ENCODE measurements at places on chromosomes 2 and 18.

GRCh38 chr2:183060571-183061231, 17.8 kb upstream of the DUSP19 start:
- DNase-seq, result no peak

GRCh38 chr2:873651-874580, 76.7 kb upstream of the SNTG2 start:
- no peak for DNase-seq

- peak; percentile 78 for DNase-seq
Observed at GRCh38 chr2:181715033-181715630, 34.8 kb upstream of the NEUROD1 start.

GRCh38 chr18:37508207-37508606, 57.4 kb downstream of the CELF4 start:
- no peak for DNase-seq

- no peak for DNase-seq
Observed at GRCh38 chr2:169285531-169286235, 76.7 kb downstream of the LRP2 start.

DNA sequence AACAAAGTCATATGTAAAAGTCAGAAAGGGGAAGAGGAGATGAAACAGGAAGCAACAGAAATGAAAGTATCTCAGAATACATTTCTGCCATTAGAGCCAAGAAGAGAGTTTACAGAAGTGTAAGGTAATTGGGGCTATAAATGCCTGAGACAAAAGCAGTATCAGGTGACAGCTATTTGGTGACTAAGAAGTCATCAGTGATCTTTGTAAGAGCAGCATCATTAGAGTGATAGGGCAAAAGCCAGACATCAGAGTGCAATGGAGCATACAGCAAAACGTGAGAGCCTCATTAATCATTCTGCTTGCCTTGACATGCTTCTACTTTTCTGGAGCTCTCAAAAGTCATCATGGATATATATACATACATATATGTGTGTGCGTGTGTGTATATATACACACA, 804.7 kb upstream of the PIK3C3 start:
- no peak for DNase-seq

DNA sequence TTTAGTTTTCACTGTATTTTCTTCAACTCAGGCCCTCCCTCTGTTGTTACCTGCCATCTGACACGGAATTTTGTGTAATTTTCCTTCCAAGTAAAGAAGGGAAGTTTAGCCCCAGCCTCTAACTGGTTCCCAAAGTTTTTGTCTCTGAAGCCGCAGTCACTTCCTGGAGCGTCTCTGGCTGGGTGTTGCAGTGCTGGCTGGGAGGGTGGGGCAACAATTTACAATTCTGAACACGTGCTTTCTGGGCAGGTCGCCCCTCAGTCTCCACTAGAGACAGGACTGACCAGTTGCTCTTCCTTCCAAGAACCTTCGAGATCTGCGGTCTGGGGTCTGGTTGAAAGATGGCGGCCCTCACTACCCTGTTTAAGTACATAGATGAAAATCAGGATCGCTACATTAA, 3.5 kb downstream of the CNDP2 start:
- no peak for DNase-seq

- no peak for DNase-seq
Observed at GRCh38 chr18:62556397-62556796, 33.6 kb downstream of the ZCCHC2 start.

DNA sequence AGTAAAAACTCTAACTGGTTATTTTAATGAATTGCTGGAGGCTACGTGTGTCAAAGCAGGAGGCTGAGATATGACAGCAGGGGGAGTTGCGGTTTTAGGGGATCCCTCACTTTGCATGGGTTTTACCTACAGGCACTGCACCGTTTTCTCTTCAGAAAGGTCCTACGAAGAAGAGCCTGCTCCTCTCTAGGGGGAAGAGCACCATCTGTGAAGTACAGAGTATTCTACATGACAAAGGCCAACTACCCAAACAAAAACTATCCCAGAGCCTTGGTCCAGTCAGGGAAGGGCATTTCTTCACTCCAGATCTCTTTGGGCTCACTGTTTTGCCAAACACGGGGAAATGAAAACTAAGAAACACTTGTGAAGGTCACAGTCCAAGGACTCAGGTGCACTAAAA, 696.7 kb upstream of the SOX11 start:
- no peak for DNase-seq

- no peak for DNase-seq
Observed at GRCh38 chr2:193907561-193907960, 1712.8 kb upstream of the TMEFF2 start.

DNA sequence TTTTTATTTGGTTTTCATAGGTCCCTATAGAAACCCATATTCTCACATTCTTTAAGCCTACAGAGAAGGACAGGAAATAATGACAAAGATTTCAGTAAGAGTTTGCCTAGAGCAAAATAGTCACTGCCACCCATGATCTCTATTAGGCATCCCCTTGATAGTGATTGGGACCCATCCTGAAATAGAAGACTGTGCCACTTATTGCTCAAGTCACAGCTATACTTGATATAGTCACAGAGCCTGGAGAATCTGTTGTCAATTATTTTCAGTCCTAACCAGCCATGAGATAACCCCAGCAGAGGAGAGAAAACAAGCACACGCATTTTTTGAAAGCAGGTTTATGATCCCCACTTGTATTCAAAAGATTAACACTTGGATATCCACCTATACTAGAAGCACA, 8.2 kb downstream of the ERBB4 start:
- no peak for DNase-seq

- no peak for DNase-seq
Observed at GRCh38 chr2:69227716-69228115, 159.3 kb downstream of the GFPT1 start.

DNA sequence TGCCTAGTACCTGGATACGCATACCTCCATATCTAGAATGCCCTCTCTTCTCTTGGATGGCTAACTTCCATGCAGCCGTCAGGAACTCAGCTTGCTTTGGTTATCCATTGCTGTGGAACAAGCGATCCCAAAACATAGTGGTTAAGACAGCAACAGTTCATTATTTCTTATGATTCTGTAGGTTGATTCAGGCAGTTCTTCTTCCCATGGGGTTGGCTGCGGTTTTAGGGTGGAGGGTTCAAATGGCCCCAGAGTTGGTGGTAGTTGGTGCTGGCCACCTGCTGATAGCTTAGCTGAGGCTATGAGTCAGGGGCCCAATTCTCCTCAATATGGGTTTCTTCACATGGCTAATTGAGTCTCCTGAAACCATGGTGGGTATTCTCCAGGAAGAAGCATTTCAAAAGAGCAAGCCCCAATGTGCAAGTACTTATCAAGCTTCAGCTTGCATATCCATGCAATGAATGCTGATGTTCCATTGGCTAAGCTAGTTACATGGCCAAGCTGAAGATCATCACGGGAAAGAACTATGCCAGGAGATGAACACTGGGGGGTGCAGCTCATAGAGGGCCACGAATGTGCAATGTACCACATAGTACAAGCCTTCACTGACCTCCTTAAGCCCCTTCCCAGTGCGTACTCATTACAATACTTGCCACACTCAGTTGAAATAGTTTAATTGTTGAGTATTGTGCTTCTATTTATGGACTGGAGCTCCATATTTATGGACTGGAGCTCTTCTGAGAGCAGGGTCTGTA, 10.0 kb upstream of the RHOB start:
- DNase-seq, result no peak

DNA sequence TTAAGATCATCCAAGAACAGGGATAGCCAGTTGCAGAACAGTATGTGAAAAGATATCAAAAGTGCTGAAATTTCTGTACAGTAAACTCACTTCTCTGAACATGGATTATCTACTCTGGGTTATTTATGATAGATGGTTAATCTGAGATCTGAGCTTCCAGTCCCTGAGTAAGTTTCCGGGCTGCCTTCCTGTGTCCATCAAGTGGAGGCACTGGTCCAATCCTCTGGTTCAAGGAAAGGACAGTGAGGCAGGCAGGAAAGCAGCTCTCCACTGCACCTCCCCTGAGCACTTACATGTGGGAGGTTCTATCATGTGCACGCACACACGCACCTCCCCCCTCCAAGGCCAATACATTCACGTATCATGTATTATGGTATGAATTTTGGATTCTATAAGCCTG, 32.5 kb downstream of the GPR45 start:
- no peak for DNase-seq

DNA sequence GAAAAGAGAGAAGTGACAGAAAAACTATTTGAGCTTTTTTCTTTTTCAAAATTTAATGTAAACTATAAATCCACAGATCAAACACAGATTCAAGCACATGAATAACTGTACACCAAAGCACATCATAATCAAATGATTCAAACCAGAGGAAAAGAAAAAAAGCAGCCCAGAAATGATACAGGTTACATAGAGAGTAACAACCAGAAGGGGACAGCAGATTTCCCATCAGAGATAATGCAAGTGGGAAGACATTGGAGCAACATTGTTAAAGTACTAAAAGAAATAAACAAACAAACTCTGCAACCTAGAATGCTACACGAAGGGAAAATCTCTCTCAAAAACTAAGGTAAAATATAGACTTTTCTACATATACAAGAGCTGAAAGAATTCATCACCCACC, 34.5 kb downstream of the CMPK2 start:
- DNase-seq, result no peak

DNA sequence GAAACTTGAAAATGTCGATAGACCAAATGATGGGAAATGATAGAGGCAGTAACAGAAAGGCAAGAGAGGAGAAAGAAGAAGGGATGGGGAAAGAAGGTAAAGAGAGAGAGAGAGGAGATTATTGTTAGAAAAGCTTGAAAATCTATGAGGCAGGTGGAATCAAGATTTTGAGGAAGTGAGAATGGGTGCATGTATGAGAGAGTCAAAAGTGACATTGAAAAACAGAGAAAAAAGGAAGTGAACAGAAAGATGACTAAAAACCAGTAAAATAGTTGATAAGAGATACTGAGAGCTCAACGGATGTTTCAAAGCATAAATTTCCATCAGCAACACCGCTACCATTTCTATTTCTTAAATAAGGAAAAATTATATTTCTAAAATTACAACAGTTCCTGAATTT, 327.4 kb upstream of the CWC22 start:
- no peak for DNase-seq

- no peak for DNase-seq
Observed at GRCh38 chr18:35060122-35060815, 19.1 kb downstream of the MAPRE2 start.

GRCh38 chr18:70127359-70127758, 78.1 kb downstream of the RTTN start:
- no peak for DNase-seq

DNA sequence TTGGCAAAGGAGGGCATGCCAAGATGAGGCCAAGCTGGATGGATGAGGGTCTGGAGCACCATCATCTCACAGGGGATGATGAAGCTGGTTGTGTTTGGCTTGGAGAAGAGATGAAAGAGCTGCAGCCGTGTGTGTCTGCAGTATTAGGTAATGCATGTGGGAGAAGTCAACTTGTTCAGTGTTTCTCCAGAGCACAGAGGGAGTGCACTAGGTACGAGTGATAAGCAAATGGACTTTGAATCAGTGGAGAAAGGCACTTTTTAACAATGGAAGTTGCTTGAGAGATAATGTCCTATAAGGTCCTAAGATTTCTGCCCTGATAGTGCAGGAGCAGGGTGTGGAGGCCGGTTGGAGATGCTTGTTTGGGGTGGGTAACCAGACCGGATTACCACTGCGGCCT, 36.0 kb downstream of the SLC14A2 start:
- DNase-seq, result no peak

- DNase-seq, result no peak
Observed at GRCh38 chr2:98348066-98348561, 1.9 kb downstream of the CNGA3 start.

All from Panc1 (cell line).